ENCODE measurements at places on chromosomes 2 and 18.

DNA sequence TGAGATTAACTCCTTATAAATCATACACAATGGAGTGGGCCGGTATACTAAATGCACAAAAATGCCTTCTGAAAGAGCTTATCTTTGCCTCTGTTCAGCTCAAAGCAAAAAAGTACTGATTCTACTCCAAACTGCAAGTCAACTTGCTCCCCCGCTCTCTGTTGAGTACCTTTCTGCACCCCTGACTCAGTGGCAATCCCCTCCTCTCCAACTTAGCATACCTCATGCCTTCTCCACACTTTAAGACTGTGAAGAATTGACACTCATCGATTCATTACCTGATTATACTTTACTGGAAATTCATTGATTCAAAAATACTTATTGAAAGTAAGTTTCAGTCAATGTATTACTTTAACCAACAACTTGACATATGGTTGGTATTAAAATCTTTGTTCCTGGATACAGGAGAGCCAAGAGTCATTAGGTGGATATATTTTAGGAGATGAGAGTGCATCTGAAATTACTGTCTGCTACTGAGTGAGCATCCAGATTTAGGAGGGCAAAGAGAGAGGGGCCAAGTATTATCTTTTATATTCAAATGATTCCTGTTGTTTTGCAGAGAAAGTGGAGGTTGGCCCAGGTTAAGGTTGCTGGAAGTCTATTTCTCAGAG, 187.7 kb downstream of the ICOS start:
- DNase-seq, result no peak

GRCh38 chr2:156648522-156648921, 212.3 kb downstream of the GPD2 start:
- no peak for DNase-seq

DNA sequence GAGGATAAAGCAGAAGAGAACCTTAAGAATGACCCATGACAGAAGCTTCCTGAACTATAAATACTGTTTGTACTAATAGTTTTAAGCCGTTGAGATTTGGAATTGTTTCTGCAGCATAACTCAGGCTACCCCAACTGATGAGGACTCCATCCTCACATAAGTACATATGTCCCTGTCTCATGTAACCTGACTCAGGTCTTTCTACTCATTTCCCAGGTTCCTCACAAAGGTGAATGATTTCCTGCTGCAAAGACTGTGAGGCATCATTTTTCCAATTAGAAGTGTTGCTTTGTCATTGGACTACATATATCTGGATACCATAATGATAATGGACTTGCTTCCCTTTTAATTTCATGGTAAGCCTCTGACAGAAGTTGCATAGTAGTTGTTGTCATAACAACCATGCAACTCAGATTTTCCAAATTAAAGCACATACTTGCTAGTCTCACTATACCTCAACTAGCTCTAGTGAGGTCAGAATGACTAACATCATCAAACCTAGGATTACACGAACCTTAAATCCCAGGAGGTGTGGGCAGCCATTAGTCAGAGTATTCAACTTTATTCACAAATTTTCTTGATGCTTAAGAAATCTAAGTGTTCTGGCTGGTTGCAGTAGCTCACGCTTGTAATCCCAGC, 38.0 kb upstream of the NEDD4L start:
- DNase-seq, result no peak

DNA sequence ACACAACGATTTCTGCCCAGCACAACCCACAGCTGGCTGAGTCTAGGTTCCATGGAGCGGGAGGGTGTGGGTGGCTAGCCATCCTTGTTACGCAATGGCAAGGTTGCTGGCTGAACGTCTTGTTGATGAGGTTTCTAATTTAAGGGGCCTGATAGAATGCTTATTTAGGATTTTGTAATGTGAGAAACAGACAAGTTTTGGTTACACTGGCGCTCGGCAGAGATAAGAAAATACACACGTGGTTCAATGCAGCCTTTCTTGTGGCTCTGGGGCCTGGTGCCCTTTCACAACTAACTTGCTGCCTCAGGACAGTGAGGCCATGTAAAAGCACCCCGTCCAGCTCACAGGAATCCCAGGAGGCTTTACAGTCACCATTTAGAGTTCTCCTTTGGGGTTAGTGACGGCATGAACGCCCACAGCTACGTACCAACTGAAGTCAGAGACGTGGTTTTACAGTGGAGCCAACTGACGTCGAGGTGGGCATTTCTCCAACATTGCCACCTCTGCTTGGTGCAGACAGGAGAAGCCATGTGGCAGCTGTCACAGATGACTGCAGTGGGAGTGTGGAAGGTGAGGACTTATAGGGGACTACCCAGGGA, 29.7 kb upstream of the PIEZO2 start:
- peak; percentile 94 for DNase-seq

GRCh38 chr2:46654801-46655200, 175.4 kb downstream of the TMEM247 start:
- no peak for DNase-seq

- no peak for DNase-seq
Measured at GRCh38 chr2:45888641-45889040, 237.2 kb downstream of the PRKCE start.

GRCh38 chr2:28086611-28087010, 196.1 kb downstream of the BABAM2 start:
- DNase-seq, result no peak

DNA sequence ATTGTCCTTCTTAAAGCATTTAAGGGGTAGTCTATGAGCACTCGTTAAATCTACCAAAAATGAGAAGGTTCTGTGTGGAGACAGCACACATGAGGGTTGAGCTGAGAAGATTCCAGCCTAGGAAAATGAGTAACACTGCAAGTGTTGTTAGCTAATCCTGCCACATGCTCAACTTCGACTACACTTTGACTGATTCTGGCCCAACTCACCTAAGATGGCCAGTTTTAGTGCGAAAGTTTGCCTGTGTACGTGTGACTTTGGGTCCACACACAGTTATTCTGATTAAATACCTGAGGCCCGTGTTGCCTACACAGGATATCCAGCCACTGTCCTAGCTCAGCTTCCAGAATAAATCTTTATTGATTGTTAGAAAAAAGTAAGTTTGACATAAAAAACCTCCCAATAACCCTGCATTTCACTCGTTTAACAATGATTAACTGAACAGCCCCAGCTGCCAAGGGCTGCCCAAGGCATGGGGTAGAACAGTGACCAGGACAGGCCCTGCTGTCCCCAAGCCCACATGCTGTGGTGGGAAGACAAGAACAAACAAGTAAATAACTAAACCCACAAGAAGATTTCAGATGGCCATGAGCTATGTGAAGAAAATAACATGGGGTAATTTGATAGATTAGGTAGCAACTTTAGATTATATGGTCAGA, 14.7 kb upstream of the CERS6 start:
- DNase-seq, result no peak

DNA sequence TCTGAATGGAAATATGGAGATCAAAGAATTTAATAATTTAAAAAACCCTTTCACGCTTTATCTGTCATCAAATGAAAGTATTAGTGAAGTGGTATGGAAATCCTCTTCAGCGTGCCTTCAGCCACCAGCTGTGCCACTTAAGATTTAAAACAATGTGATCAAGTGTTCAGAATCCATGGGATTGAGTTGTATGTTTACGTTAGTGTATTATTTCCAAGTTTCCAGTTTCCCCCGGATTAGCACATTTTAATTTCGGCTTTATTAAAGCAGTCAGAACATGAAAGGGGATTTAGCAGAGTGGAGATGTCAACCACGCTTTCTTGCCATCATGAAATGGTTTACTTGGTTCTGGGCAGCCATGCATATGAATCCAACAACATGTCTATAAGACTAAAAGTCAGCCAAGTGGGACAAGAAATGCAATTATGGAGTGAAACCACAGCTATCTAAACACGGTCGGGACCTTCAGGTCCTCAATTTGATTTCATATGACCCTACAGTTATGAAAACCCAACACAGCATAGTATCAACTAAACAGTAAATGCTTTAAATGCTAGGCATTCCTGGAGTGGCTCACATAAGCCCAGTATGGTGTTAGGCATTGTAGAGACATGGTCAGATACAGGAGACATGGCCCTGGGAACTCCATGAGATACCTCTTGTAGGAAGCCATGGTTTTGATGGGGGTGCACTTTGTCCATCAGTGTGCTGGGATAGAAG, 224.9 kb upstream of the EPAS1 start:
- no peak for DNase-seq

- no peak for DNase-seq
Measured at GRCh38 chr2:169598982-169599381, 14.8 kb downstream of the PPIG start.

- DNase-seq, result no peak
Measured at GRCh38 chr2:219334076-219334475, 1.5 kb upstream of the RESP18 start.

- no peak for DNase-seq
Measured at GRCh38 chr2:162029287-162029901, 44.6 kb downstream of the DPP4 start.

DNA sequence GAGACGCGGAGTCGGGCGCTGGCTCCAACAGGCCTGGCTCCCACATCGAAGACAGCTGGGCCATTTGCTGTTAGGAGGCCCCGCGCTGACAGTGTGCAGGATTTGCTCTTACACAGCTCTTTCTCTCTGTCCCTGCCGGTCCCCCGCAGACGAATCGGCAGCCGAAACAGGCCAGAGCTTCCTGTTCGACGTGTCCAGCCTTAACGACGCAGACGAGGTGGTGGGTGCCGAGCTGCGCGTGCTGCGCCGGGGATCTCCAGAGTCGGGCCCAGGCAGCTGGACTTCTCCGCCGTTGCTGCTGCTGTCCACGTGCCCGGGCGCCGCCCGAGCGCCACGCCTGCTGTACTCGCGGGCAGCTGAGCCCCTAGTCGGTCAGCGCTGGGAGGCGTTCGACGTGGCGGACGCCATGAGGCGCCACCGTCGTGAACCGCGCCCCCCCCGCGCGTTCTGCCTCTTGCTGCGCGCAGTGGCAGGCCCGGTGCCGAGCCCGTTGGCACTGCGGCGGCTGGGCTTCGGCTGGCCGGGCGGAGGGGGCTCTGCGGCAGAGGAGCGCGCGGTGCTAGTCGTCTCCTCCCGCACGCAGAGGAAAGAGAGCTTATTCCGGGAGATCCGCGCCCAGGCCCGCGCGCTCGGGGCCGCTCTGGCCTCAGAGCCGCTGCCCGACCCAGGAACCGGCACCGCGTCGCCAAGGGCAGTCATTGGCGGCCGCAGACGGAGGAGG, 3.5 kb downstream of the GDF7 start:
- no peak for DNase-seq

DNA sequence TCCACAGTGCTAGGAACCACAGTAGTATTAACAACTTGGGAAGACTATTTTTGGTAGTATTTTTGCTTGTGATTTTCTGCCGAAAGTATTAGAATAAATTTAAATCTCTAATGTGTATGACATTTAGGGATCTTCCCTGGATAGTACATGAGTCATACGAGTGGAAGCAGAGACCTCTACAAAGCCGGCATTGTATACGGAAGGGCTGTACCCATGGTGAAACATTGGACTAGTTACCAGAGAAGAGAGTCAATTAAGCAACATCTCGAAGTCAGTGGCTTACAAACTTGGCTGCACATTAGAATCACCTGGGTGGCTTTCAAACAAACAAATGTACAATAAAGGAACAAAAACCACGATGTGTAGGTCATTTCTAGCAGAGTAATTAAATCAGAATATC, 1131.7 kb upstream of the LRRTM1 start:
- no peak for DNase-seq

- DNase-seq, result no peak
Measured at GRCh38 chr18:26488417-26489009, 59.8 kb downstream of the KCTD1 start.

- DNase-seq, result no peak
Measured at GRCh38 chr18:70359071-70359470, 70.2 kb downstream of the SOCS6 start.

DNA sequence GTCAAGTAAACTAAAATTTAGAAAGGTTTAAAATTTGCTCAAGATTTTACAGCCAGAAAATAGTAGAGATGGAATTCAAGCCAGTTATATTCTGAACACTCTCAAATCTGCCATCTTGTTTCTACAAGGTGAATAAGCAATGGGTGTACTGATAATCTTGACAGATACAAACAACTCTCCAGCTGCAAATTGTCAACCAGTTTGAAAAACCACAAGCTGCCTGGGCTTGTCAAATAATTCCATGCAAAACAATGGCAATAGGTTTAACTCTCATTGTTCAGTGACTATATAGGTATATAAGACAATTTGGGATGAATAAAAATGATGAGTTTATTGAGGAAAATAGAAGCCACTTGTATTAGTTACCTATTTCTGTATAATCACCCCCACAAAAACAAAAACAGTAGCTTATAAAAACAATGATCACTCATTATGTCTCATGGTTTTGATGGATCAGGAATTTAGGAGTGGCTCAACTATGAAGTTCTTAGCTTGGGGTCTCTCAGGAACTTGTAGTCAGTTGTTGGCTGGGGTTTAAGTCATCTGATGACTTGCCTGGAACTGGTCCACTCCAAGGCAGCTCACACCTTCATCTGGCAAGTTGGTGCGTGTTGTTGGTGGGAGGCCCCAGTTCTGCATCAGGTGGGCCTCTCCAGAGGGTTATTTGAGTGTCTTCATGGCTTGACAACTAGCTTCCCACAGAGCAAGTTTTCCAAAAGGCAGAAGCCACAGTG, 12.6 kb upstream of the EVA1A start:
- no peak for DNase-seq

DNA sequence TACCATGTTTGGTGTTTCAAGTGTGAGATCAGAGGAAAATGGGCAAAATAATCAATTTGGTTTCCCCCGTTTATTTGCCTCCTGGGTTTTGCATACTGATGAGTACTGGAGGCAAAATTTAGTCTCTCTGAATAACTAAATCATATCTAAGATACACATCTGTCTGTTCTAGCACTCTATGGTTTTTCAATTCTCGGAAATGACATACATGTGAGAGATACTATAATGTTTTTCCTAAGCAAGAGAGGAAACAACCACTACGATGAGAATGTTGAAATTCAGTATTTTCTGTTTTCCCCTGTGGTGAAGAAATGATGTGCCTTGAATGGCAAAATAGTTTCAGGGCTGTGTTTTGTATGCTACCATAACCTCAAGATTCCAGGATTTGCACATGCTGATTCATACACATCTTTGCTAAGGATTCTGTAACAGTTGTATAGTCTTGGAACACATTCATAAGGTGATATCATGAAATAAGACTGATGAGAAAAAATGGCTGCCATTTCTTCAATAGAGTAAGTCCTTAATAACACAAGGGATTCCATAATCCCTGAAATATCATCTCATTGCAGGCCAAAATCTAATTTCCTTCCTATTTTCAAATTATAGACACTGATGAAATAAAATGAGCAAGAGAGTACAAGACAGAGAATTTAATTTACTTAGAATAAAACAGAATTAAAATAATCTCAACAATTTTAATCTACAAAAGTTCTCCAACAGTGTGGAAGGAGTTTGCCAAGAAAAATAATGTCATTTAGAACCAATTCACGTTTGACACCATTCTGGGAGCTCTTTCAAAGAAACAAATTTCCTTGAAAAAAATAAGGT, 316.6 kb downstream of the FIGN start:
- DNase-seq, result no peak

GRCh38 chr2:160207804-160208654, 8.0 kb upstream of the ITGB6 start:
- peak; percentile 93 for DNase-seq

- DNase-seq, result peak; percentile 38
Measured at GRCh38 chr18:47735041-47735702, 195.3 kb downstream of the SMAD2 start.
